ENCODE measurements at places on chromosomes 4 and X.

DNA sequence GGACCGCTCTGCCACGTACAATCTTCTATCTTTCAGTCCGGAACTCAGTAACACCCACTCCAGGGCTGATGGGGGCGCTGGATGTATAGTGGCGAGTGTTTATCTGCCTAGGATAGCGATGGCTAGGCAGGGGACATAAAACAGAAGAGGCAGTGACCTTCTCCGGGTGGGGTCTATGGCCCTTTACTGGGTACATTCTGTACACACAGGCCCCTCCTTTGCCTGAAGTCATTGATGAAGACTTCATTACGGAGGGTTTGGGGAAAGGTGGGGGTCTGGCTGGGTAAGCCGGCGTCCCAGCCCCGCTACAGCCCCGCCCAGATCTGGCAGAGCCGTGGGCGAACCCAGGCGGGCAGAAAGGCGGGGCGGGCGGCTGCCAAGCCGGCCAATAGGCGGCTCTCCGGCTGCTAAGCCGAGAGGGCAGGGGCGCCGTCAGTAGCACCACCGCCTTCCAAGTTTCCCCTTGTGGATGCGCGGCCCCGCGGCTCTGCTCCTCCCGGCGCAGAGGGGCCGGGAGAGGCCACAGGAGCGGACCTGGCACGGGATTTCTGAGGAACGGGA is at the start of gene CHST7:
TSS of gene CHST7 (plus strand) at position 435 of the 561 bp plus-strand sequence. CDS start 167 bp downstream, outside the sequence.
- peak; percentile 41 for DNase-seq

- peak; percentile 29 for DNase-seq
Measured at GRCh38 chr4:156169011-156169410, 215.3 kb upstream of the CTSO start.

DNA sequence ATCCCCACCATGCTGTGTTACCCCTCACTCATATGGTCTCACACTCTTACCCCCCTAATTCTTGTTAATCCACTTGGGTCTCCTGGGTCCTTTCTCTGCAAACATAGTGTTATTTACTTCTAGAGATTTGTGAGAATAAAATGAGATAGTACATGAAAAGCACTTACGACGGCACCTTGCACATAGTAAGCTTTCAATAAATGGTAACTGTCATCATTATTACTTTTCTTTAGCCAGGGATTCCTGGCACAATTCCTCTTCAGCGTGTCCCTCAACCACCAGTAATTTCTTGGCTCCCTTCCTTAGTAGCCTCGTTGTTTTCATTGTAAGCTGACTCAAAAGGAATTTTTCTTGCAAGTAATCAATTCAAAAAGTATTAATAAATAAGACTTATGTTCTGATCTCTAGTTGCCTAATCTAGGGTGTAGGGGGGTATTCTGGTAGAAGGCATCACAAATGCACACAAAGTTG is 30.1 kb upstream of the RBMX start:
- DNase-seq = no peak

DNA sequence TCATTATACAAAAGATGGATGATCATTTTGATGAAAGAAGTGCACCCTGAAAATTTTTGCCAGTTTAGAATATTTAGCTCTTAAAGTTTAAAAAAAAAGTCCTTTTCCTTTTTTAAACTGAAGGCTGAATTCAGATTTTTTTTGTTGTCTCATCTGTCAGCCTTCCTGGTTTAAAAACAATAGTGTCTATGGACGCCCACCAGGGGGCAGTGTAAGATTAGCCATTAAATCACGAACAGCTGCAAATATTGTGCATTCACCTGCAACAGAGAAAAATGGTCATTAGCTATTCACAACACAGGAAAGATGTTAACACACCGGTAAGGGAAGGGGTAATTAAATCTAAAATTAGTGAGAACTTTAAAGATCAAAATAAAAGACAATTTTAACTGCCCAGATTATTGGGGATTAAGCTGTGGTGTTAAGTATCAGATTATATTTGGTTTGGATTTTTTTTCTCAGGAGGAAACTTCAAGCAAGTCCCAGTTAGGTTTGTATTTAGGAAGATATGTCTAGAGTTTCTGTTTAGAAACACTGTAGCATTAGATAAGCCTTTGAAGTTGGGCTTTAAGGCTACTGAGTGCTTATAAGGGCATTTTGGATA is 4.4 kb upstream of the CXorf38 start:
- no peak for DNase-seq

Measured in DMS 273 treated with DMSO at 0.1 percent for 48 hours (cell line).